Hematopoietic multipotent progenitor cell treated with erythropoietin and hydrocortisone succinate and interleukin-3 and kit ligand, for 15 days (in vitro differentiated cells): ENCODE measurements at places on chromosomes 7 and 10.
A peak's percentile ranks its signal among the peaks of the same experiment; 100 is the strongest.

- no peak for DNase-seq
Measured at GRCh38 chr10:67603086-67603485, 92.9 kb downstream of the CTNNA3 start.

- DNase-seq: no peak
Measured at GRCh38 chr7:45347804-45348203, 190.2 kb downstream of the RAMP3 start.

DNA sequence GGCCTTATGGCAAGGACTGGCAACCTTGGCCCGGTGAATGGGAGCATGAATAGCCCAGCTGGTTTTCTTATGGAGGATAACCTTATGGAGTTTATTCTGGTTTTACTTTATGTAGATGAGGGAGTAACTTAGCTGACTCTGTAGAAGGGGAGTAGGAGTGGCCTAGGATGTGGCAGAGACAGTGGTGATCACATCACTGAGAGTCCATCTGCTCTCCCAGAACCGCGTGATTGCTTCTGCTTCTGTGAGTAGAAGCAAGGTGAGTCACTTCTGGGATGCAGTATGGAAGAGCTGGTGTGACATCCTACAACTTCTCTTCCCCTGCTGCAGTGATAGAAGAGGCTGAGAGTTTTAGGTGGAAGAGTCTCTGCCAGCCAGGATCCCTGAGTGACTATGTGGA lies 129.2 kb downstream of the RPS24 start:
- no peak for DNase-seq

DNA sequence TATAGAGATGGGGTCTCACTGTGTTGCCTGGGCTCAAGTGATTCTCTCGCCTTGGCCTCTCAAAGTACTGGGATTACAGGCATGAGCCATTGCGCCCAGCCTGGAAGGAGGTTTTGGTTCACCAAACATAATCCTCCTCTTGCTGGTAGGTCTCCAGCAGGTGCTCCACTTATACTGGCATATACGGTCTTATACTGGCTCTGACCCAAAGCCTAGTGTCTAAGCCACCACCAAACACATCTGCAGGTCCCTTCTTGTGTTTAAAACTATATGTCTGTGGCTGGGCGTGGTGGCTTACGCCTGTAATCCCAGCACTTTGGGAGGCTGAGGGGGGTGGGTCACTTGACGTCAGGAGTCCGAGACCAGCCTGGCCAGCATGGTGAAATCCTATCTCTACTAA lies 5.4 kb downstream of the MBLAC1 start:
- no peak for DNase-seq

GRCh38 chr10:116696919-116697318 lies 45.4 kb downstream of the HSPA12A start:
- DNase-seq: no peak

DNA sequence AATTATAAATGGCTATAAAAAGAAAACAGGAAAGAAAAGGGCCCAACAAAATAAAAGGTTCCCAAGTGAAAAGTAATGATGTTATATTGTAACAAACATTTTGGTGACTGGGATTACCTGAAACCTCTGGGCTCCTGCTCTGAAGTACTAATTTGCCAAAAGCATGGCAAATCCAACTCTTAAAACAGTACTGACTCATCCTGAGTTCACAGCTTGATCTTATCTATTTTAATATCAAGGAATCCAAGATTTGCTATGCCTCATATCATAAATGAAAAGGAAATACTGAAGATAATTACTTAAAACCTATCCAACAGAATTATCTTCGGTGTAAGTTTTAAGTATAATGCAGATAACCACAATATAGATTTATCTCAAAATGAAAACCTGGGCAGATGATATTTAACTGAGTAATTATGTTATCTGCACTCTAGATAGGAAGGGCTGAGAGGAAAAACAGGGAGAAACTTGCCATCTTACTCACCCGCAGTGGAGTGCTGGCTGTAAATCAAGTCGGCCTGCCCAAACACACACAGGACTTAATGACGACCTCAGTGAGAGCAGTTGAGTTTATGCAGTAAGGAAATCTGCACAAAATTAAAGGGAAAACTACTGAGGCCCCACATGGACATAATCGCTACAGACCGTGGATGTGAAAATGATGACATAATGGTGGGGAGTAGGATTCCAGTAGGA lies 48.4 kb downstream of the MPP7 start:
- DNase-seq: no peak

GRCh38 chr7:83956104-83956503 lies 238.5 kb downstream of the SEMA3A start:
- no peak for DNase-seq

- no peak for DNase-seq
Measured at GRCh38 chr7:130908345-130909160, 174.5 kb upstream of the KLF14 start.

GRCh38 chr10:79443338-79444198 lies 1.9 kb downstream of the ZCCHC24 start:
- DNase-seq: no peak

- no peak for DNase-seq
Measured at GRCh38 chr7:69928621-69929020, 330.3 kb downstream of the AUTS2 start.

- DNase-seq: no peak
Measured at GRCh38 chr10:35579726-35580422, 25.3 kb upstream of the GJD4 start.

- no peak for DNase-seq
Measured at GRCh38 chr7:54076616-54077015, 465.6 kb upstream of the VSTM2A start.

DNA sequence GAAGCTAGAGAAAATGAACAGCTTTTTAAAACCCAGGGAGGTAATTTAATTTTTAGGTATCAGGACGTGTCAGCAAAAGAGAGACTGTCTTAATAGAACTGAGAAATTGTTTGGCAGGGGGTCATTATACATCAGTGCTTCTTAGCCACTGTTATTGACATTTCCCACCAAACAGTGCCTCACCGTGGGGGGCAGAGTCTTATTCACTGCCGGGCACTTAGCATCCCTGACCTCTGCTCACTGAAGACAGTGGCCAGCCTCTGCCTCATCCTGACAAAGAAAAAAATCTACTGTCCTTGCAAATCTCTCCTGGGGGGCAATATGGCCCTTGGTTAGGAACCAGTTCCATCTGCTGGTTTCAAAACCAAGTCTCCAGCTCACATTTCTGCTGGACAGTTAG lies 14.2 kb upstream of the MKI67 start:
- no peak for DNase-seq

- DNase-seq: no peak
Measured at GRCh38 chr7:4799508-4800268, 24.3 kb downstream of the AP5Z1 start.

DNA sequence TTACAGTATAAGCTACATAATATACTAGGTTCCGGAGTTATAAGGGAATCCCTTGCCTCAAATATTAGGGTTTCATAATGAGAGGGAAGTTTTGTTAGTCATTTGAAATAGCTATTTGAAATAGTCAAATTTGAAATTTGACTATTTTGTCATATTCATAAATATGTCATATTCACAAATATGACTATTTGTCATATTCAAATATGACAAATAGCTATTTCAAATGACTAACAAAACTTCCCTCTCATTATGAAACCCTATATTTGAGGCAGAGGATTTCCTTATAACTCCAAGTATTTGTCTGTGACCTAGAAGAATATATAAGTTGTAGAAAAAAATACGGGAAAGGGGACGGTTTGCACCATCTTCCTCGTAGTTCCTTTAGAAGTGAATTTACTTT lies 76.6 kb downstream of the HDAC9 start:
- DNase-seq: no peak

- no peak for DNase-seq
Measured at GRCh38 chr7:109284943-109285342, 715.3 kb downstream of the DNAJB9 start.

DNA sequence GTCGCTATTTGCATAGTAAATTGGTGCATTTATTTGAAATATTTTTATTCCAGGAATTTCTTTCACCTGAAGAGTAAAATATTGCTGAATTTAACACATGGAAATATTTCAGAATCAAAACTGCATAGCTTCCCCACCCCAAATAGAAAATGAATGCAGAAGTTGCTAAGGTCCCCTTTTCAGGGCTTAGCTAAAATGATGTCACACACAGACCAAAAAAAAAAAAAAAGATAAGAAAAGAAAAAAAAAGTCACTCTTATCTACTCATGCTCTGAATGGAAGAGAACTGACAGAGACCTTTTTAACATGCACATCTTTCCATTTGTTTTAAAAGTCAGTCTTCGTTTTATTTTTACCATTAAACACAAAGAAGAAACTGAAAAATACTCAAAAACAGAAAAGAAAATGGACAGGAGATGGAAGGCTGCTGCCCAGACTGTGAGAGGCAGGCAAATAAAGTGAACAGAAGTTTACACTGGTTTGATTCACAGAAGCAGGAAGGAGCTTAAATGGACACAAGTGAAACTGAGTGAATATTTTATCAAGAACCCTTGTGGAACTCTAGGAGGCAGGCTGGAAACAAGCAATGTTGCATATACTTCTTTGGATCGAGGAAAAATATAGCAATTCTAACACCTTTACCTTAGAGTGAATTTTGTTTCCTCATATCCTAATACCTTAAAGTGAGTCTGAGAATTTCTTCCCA lies 32.0 kb downstream of the PSMC2 start:
- DNase-seq: no peak

GRCh38 chr7:16646472-16647072 lies 591 bp downstream of the BZW2 start:
- DNase-seq: peak; percentile 19

- DNase-seq: no peak
Measured at GRCh38 chr7:17422966-17423365, 124.5 kb downstream of the AHR start.

DNA sequence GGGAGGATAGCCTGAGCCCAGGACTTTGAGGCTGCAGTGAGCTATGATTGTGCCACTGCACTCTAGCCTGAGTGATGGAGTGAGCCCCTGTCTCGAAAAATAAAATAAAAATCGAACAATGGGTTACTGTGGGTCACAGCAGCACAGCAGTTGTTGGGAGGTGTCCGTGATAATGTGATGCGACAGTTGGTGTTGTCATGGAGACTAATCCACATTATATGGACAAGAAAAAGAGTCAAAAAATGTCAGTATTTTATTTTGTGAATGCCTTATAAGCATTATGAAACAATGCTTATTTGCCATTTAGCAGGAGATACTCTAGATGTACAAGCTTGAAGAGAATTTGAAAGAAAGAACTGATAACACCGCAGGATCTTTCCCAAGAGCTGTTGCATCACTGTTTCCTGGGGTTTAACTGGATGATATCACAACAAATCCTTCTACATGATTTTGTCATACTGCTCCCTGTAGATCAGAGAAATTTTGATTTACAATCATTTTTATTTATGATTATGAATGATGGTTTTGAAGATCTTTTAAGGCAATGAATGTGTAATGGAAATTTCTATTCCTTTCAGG lies 195.4 kb downstream of the BAMBI start:
- DNase-seq: no peak

DNA sequence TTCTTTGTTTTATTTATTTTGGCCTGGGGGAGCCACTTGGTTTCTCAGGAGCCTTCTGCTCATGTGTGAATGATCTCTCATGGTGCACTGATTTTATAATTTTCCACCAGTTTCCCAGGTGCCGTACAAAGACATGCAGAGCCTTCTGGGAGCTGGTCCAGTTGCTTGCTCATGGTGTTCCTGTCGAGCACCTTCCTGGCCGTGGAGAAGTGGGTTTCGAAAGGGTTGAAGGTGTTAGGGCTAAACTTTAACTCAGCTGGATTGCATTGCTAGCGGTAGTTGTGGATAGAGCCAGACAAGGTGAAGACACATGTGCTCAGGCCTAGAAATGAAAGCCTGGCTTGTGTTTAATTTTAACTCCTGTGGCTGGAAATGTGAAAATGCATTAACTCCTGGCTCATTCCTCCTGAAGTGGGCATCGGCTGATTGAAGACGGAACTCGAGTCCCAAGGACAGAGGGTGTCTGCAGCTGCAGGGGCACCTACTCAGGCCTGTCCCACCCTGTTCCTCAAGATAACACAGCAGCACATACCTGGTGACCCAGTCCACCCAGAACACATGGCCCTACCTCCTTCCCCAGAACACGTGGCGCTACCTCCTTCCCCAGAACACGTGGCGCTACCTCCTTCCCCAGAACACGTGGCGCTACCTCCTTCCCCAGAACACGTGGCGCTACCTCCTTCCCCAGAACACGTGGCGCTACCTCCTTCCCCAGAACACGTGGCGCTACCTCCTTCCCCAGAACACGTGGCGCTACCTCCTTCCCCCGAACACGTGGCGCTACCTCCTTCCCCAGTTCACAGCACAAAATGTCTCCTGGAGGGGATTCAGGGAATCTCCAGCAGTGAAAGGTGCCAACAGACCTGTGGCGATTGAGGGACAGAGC lies 133.2 kb downstream of the WDR37 start:
- no peak for DNase-seq

GRCh38 chr10:110413049-110413783 lies 84.5 kb upstream of the DUSP5 start:
- no peak for DNase-seq

- no peak for DNase-seq
Measured at GRCh38 chr10:71207578-71207977, 4.8 kb upstream of the UNC5B start.

GRCh38 chr7:66913118-66914037 lies 7.6 kb upstream of the TMEM248 start:
- no peak for DNase-seq

DNA sequence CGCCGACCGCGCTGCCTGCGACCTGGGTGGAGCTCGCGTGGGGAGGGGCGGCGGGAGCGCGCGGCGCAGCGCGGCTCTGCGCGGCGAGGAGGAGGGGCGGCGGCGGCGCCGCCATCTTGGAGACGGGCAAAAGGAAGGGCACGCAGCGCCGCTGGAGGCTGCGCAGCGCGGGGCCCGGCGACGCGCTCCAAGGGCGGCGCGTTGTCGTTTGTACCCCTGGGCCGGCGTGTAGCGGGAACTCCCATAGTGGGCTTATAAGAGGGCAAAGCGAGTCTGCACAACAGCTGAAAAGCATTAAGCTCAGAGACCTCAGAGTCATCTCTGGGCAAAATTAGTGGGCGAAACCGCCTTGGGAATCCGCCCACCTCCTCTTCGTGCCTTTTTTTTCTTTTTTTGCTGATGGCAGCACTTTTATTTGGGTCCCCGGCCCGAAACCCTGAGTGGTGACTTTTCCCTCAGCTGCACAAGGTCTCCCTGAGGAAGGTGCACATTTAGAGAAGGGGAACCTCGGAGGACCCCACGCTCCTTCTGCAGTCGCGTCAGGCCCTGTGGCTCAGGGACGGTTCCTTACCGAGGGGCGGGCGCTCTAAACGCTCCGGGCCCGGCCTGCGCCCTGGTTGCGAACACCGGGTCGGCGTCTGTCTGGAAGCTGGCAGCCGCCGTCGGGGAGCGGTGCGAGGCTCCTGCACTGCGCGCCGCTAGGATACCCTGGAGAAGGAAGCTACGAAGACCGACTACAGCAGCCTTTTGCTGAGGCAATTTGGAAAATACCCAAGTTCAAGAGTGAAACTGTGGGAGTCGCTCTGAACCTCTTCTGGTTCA lies 428 bp upstream of the MCMBP start:
- peak; percentile 84 for DNase-seq
